NCI-H510A treated with DMSO at 0.1 percent for 48 hours (cell line): ENCODE measurements at places on chromosomes 11 and 22.

DNA sequence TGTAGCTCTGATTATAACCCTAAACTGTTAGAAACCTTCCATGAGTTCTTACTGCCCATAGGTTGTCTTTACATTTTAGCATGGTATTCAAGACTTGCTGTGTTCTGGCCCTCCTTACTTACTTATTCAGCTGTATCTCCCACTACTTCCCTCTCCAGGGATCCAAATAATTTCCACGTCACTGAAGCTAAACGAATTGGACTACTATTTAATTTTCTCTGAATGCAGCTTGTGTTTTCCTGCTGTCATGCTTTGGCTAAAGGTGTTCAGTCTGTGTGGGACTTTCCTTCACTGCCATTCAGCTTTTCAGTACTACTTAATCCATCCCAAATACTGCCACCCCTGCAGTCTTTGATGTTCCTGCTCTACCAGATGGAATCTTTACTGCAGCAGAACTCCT is 88.3 kb downstream of the UVRAG start:
- no peak for DNase-seq

DNA sequence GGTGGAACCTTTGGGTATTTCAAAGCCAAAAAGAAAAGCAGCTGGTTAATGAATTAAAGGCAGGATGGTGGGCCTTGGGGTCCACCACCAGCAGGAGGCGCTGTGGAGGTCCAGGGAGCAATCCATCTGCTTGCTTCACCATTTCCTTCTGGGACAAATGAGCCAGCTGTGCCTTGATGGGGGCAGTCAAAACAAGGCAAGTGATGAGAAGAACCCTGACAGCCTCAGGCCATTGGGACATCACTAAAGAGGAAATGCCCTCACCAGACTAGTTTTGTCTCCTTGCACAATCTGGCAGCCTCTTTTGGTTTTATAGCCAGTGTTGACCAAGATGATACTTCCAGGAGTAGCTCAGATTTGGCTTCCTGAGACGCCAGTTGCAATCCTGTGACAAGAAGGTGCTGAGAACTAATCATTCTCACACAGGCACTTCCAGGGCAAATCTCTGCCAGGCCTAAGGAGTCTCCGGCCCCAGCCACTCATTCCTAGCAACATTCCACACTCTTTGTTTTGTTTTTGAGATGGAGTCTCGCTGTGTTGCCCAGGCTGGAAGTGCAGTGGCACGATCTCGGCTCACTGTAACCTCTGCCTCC is 38.2 kb upstream of the WEE1 start:
- peak; percentile 5 for DNase-seq

DNA sequence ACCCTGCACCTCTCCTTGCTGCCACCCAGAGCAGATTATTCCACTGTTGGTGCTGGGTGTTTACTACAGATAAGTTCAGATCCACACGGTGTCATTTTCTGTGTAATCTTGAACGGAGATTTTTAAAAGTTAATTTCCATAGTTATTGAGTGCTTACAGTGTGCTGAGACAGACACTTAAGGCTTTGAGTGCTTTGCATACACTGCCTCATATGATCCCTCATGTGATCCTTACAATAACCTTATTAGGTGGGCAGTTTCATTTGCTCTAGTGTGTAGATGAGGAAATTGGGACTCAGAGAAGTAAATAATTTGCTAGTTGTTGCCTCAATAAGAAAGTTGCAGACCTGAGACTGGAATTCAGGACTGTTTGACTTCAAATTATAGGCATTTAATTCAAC is 32.3 kb upstream of the ME3 start:
- peak; percentile 17 for DNase-seq

DNA sequence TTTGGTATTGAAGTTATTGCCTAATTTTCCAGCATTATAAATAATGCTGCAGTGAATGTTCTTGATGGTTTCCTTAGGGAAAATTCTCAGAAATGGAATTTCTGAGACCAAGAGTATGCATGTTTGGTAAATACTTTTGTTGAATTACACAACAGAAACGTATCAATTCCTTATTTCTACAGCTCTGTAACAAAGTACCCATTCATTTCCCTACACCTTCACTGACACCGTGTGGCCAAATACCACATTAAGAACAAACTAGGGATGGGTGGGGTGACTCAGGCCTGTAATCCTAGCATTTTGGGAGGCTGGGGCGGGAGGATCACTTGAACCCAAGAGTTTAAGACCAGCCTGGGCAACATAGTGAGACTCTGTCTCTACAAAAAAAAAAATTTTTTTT is 21.8 kb downstream of the MCAM start:
- no peak for DNase-seq

DNA sequence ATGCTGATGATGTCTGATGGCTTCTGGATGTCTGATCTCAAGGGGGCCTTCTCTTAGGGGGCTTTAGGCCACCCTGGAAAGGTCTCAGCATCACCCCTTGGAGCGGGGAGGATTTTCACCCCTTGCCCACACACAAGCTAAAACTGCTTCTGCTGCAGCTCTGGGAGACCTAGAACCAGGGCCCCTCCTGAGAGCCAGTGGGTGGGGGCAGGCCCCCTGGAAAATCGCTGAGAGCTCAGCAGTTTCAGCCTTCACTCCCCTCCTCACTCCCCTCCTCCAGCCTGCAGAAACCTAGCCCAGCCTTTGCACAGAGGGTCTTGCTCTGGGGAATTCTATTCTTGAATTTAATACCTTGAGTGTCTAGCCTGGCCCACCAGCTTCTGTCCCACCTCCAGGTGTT is 17.2 kb downstream of the CD6 start:
- DNase-seq: no peak

DNA sequence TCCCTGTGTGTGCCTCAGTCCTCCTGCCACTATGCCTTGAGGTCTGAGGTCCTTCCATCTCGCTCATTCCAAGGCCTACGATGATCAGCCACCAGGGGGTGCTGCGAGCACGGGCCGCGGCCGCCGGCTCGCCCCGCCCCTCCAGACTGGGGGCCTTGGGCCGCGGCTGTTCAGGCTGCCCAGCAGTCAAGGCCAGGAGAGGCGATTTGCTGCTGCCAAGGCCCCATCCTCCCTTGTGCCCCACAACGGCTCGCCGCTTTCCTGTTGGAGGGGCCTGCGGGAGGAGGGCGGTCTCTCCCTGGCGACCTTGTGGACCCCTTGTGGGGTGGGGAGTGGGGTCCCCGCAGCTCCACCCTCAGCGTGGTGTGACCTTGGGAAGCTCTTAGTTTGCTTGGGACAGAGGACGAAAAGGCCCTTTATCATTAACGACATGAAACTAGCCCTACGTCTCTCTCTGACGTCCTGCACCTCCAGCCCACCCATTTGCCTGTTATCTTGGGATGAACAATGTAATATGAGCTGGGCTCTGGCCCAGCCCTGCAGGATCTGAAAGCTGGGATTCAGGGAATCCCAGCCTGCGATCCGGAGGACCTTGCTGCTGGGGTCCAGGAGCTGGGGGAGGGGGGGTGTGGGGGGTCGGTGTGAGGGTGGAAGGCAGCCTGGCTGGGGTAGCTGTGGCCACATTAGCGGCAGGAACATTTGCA is 5.3 kb upstream of the GALR3 start:
- DNase-seq: peak; percentile 73

DNA sequence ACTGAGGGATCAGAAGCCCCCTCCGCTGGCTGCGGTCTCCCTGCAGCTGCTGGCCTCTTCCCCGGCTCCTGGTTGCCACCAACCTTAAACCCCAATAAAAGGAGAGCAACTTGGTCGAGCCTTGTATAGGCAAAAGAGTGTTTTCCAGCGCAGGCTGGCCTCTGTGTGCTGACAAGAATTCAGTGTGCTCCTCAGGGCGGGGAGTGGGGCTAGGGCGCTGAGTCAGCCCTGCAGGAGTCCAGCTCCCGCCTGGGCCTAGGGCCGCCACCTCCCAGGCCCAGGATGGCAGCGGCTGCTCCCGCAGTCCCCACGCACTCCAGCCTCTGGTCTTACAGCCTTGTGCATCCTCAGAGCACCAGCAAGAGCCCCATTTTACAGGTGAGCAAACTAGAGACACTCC is at the start of gene SHISAL1:
Gene SHISAL1, minus strand, starts transcription at position 186 of the 400 bp plus-strand sequence. CDS start 12,006 bp downstream, outside the sequence.
- no peak for DNase-seq

DNA sequence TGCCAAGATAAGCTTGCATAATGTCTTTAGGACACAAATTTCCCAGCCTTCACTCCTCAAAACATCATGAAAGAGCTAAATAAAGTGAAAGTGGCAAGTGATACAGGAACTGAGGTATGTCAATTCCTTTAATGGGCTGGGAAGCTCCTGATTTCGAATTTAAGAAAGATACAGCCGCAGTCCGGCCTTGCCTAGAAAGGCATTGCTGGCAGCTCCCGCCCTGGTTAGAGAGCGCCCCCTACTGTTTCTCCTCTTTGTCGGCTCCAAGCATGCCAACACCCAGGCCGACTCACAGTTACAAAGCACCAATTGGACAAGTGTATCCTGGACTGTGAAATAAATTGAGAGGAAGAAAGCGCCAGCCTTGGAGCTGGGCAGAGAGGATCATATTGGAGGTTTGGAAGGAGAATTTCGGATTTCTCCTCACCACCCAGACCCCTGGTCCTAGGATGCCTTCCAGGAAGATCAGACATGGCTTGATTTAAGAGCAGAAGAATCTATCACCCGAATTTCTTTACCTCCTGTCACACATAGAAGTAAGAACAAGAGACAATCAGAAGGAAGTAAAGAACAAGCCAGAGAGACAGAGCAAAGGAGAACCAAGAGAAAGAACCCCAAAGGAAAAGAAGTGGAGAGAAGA is 84.0 kb downstream of the FAM76B start:
- peak; percentile 73 for DNase-seq

GRCh38 chr11:113638376-113638775 is 67.7 kb downstream of the TMPRSS5 start:
- no peak for DNase-seq

DNA sequence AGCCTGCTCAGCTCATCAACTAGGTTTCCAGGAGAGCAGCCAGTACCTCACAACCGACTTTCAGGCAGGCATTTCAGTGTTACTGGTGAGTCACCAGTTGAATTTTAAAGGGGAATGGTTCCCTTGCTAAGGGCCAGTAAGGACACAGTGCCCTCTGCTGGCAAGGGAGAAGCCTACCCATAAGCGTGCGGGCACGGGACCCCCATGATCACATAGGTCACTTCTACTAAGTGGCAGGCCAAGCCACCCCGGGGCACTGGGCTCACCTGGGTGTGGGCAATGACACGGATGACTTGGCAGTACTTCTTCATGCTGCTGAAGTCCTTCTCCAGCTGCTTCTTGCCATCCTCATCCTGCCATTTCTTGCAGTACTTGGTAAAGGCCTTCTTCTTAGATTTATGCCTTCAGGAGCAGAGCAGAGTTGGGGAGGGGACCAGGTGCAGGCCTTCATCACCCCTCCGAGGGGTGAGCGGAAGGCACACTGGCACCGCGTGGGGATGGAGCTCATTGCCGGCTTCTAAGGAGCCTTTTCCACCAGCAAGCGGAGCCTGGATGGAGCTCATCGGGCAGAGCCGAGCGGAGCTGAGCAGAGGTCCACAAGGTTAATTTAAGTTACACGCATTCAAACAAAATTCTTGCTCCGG is 2.9 kb downstream of the RPL3 start:
- peak; percentile 50 for DNase-seq

DNA sequence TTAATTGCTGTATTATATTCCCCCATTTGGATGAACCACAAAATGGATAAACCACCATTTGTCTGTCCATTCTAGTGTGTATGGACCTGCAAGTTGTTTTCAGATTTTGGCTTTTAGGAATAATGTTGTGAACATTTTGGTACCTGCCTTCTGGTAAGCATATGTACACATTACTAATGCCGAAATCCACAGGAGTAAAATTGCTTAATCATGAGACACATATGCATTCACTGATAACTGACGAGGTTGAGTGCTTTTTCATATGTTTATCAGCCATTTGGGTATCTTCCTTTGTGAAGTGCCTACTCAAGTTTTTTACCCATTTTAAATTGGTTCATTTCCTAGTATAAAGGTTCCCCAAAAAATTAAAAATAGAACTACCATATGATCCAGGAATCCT is 34.2 kb downstream of the OSBP2 start:
- DNase-seq: no peak

DNA sequence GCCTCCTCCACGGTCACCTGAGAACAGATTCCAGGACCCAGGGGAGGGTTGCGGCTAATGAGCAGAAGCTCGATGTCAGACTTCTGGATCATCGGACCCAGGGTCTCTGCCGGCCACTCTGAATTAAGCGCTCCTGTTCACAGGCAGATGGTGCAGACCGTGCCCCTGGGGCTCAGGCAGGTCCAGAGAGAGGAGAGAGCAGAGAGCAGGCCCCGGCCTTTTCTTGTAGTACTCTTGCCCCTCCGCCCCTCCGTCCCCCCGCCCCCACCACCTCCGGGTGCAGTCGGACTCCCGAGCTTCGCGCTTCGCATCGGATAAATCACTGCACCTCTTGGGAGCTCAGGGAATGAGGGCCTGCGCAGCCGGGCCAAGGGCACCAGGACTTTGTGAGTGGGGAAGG is 50.3 kb downstream of the RPS6KA4 start:
- DNase-seq: no peak

GRCh38 chr11:35723493-35723892 is 60.9 kb downstream of the TRIM44 start:
- no peak for DNase-seq

DNA sequence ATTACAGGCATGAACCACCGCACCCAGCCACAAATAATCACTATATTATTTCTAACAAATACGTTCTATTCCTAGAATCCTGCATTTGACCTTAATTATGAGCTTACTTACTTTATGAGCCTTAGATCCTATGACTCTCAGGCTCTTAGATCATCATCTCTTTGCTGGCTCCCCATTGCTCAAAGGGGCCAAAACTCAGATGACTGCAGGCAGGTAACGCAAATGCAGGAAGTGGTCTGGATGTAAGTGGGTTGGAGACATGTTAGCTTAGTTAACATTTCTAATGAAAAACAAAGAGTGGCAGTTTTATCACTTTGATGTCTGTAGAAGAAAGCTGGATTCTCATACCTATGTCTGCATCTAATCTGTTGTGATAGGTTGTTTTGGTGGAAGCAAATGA is 23.4 kb downstream of the CCDC81 start:
- no peak for DNase-seq

DNA sequence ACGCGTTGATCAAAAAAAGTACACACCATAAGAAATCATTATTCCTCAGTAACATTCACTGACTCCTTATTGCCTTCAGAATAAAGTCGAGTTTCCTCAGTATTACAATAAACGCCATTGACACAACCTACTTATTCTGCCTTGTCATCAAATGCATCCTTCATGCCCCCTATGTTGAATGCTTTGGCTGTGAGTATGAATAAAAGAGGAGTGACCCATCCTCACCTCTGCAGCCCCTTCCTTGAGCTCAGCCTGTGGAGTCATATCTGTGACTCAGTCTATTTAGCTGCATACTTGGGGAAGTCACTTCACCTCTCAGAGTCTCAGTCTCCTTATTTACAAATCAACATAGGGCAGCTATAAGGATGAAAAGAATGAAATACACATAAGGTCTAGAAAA is 65.1 kb downstream of the USP35 start:
- no peak for DNase-seq

GRCh38 chr11:15483205-15483604 is 368.5 kb downstream of the INSC start:
- no peak for DNase-seq
